ENCODE measurements at places on chromosomes 4 and X. TPM values are rescaled to one million over a fixed set of nuclear protein-coding genes. Genes with fewer than 3 reads are reported as not detected.
A peak's percentile ranks its signal among the peaks of the same experiment; 100 is the strongest.

DNA sequence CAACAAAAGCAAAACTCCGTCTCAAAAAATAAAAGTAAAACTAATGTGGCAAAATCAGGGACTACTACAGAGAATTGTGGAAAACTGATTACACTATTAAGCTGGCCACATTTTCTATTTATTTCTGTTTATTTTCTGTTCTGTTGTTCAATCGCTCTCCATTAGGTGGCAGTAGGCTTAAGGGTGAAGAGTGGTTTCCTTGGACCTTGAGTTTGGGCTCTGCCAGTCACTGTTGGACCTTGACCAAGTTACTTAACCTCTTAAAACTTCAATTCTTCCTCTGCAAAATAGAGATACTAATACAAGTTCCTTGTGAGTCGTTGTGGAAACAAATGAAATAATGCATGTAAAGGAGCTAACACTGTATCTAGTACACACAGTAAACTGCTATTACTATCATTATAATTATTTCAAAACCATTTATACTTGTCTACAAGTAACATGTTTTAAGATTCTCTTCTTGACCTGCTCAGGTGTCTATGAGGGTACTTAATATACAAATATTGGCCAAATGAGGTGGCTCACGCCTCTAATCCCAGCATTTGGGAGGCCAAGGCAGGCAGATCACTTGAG is 15.2 kb downstream of the HSD17B11 start:
- DNase-seq = peak; percentile 91
- no peaks in the 10 kb centered on the region for H3K27me3 ChIP-seq
- no peak overlapping the region for H3K4me3 ChIP-seq
- H3K4me1 ChIP-seq = no peaks in the 10 kb centered on the region

- H3K4me1 ChIP-seq = peaks cover 17% of the 10 kb centered on the region
- DNase-seq = no peak
- no peak overlapping the region for H3K4me3 ChIP-seq
- no peaks in the 10 kb centered on the region for H3K36me3 ChIP-seq
- H3K27ac ChIP-seq = no peak overlapping the region
Observed at GRCh38 chr4:169110633-169111032, 100.6 kb upstream of the CBR4 start.

DNA sequence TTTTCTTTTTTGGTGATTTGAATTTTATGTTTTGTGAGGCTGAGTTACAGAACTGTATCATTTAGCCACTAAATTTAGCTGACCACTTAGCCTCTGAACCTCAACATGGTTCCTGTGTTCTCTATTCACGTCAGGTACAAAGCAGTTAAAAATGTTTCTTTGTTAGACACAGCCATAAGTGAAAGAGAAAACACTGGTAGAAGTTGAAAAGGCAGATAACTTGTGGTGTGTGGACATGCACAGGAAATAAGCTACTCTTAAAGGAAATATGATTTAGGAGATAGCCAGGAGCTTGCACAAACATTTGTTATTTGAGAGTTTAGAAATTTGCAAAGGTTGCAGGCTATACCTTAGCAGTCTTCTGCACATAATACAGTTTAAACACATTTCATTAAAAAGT is 171.0 kb upstream of the RPS6KA3 start:
- no peak overlapping the region for H3K27ac ChIP-seq
- no peak for DNase-seq
- H3K36me3 ChIP-seq = no peaks in the 10 kb centered on the region
- H3K4me1 ChIP-seq = no peaks in the 10 kb centered on the region
- H3K27me3 ChIP-seq = no peaks in the 10 kb centered on the region
- H3K4me3 ChIP-seq = no peak overlapping the region

- DNase-seq = no peak
- H3K4me1 ChIP-seq = peaks cover 19% of the 10 kb centered on the region
- H3K4me3 ChIP-seq = no peak overlapping the region
- no peaks in the 10 kb centered on the region for H3K36me3 ChIP-seq
- H3K27ac ChIP-seq = no peak overlapping the region
- H3K27me3 ChIP-seq = no peaks in the 10 kb centered on the region
Observed at GRCh38 chr4:120796271-120796670, 126.3 kb downstream of the PRDM5 start.

GRCh38 chr4:66252291-66252690 is 582.0 kb upstream of the EPHA5 start:
- H3K4me3 ChIP-seq = no peak overlapping the region
- no peaks in the 10 kb centered on the region for H3K4me1 ChIP-seq
- no peak overlapping the region for H3K27ac ChIP-seq
- H3K27me3 ChIP-seq = no peaks in the 10 kb centered on the region
- H3K36me3 ChIP-seq = no peaks in the 10 kb centered on the region

- no peaks in the 10 kb centered on the region for H3K36me3 ChIP-seq
- no peak for DNase-seq
- H3K4me1 ChIP-seq = no peaks in the 10 kb centered on the region
- H3K27ac ChIP-seq = no peak overlapping the region
- no peak overlapping the region for H3K4me3 ChIP-seq
Observed at GRCh38 chr4:106126062-106126461, 189.9 kb downstream of the TBCK start.

- H3K27me3 ChIP-seq = peaks cover 14% of the 10 kb centered on the region
- H3K36me3 ChIP-seq = peaks cover 9% of the 10 kb centered on the region
- H3K27ac ChIP-seq = peak overlapping the region; percentile 99
- peak; percentile 80 for DNase-seq
Observed at GRCh38 chr4:56909086-56909894, 1.6 kb downstream of the REST start.

DNA sequence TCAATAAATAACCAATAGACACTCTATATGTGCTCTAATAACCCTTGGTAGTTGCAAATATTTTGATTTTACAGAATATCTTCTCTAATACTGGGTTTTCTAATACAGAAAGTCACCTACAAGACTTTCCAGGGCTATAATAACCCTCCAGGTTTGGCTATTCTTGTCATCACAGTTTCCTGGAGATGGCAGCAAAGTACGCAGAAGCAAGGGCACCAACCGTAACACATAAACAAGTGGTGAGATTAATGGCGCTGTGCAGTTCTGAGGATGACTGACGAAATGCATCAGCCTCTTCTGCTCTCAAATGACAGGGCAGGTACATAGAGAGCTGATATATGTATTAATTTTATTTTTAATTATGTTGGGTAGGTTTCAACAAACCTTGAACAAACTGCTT is 122.4 kb downstream of the C4orf33 start:
- no peak overlapping the region for H3K27ac ChIP-seq
- no peaks in the 10 kb centered on the region for H3K4me1 ChIP-seq
- H3K27me3 ChIP-seq = no peaks in the 10 kb centered on the region

GRCh38 chrX:106626789-106627188 is 15.0 kb downstream of the RADX start:
- no peaks in the 10 kb centered on the region for H3K4me1 ChIP-seq
- H3K36me3 ChIP-seq = no peaks in the 10 kb centered on the region
- no peaks in the 10 kb centered on the region for H3K27me3 ChIP-seq
- no peak overlapping the region for H3K27ac ChIP-seq
- no peak overlapping the region for H3K4me3 ChIP-seq

DNA sequence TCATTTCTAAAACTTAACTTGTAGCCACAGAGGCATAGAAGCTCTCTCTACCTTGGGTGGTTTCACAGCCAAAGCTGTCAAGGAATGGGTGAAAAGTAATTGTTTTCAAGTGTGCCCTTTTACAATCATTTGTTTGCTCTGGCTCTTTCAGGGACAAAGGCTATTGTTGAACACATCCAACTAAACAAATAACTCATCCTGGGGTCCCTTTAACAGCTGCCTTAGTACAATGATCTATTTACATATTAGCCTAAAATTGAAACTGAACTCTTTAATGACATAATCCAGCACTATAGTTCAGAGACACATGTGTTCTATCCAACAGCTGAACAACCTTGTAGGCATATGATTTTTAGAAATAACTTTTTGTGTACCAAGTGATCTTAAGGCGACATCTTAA is 3.7 kb downstream of the HHIP start:
- H3K4me1 ChIP-seq = no peaks in the 10 kb centered on the region
- no peak overlapping the region for H3K27ac ChIP-seq
- H3K27me3 ChIP-seq = peaks cover 78% of the 10 kb centered on the region
- H3K4me3 ChIP-seq = no peak overlapping the region
- no peak for DNase-seq

- no peaks in the 10 kb centered on the region for H3K36me3 ChIP-seq
- no peak overlapping the region for H3K27ac ChIP-seq
- no peaks in the 10 kb centered on the region for H3K4me1 ChIP-seq
- H3K27me3 ChIP-seq = no peaks in the 10 kb centered on the region
- no peak for DNase-seq
- no peak overlapping the region for H3K4me3 ChIP-seq
Observed at GRCh38 chrX:129760155-129760554, 19.6 kb upstream of the SASH3 start.

- peak; percentile 86 for DNase-seq
- H3K27me3 ChIP-seq = peaks cover 8% of the 10 kb centered on the region
- H3K27ac ChIP-seq = no peak overlapping the region
- no peak overlapping the region for H3K4me3 ChIP-seq
Observed at GRCh38 chr4:683982-684622, 4.8 kb downstream of the SLC49A3 start.

GRCh38 chr4:133594390-133595207 is 445.5 kb downstream of the PCDH10 start:
- H3K27ac ChIP-seq = no peak overlapping the region
- H3K4me1 ChIP-seq = no peaks in the 10 kb centered on the region
- peak; percentile 72 for DNase-seq
- no peaks in the 10 kb centered on the region for H3K27me3 ChIP-seq
- no peak overlapping the region for H3K4me3 ChIP-seq
- H3K36me3 ChIP-seq = no peaks in the 10 kb centered on the region

GRCh38 chrX:110287605-110288004 is 30.3 kb downstream of the AMMECR1 start:
- H3K4me1 ChIP-seq = no peaks in the 10 kb centered on the region
- H3K27ac ChIP-seq = no peak overlapping the region
- no peaks in the 10 kb centered on the region for H3K27me3 ChIP-seq
- H3K36me3 ChIP-seq = no peaks in the 10 kb centered on the region
- peak; percentile 41 for DNase-seq
- H3K4me3 ChIP-seq = no peak overlapping the region

DNA sequence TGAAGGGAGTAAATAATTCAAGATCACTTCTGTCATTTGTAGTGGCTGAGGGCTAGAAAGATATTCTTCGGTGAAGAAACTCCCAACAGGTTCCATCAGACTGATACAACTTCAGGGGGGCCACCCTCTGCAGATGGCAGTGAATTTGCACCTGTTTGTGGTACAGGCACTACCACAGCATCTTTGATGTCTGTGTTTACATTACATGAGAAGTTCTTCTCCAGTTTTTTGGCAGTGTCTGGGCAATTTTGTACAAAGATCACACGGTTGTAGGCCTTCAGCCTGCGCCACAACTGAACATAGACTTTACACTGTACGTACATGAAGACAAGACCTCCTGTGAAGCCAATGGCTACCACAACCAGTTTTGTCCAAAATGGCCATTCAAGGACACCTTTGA is 34.2 kb downstream of the TMA16 start:
- DNase-seq = no peak
- peaks cover 49% of the 10 kb centered on the region for H3K36me3 ChIP-seq
- no peaks in the 10 kb centered on the region for H3K27me3 ChIP-seq
- no peak overlapping the region for H3K27ac ChIP-seq

DNA sequence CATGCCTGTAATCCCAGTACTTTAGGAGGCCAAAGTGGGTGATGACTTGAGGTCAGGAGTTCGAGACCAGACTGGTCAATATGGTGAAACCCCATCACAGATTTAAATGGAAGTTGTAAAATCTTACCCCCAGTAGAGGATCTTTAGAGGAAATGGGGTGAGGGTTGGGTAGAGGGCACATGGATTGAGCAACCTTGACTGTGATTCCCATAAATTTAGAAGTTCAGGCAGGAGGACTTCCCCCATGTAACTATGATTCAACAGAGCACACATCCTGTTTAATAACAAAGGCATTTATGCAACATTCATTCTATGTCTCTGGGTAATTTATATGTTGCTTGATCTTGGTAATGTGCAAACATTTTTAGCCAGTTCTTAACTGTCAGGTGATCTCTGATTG is 143.1 kb downstream of the RBM47 start:
- H3K36me3 ChIP-seq = no peaks in the 10 kb centered on the region
- no peak overlapping the region for H3K27ac ChIP-seq
- no peaks in the 10 kb centered on the region for H3K27me3 ChIP-seq
- H3K4me1 ChIP-seq = no peaks in the 10 kb centered on the region

- H3K4me1 ChIP-seq = no peaks in the 10 kb centered on the region
- DNase-seq = peak; percentile 49
- no peak overlapping the region for H3K27ac ChIP-seq
- no peaks in the 10 kb centered on the region for H3K36me3 ChIP-seq
- no peak overlapping the region for H3K4me3 ChIP-seq
Observed at GRCh38 chrX:30521440-30522182, 56.0 kb downstream of the TASL start.

DNA sequence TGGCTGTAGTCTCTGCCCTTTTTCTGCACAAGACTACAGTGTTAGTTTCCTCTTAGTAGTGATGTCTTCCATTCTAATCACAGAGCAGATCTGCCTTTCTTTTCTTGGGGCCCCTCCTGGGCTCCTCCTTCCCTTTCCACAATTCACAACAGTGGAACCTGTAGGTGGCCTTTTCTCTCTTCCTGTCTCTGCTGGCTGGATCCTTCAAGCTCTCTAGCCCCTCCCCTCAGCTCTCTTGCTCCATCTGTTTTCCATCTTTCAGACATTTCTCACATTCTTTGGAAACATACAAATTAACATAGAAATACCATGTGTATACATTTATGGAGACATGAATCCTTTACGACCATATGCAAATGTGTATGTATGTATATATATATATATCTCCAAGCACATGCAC is 304 bp upstream of the SPIN2A start:
- no peaks in the 10 kb centered on the region for H3K4me1 ChIP-seq
- H3K4me3 ChIP-seq = peak overlapping the region; percentile 31
- H3K27me3 ChIP-seq = no peaks in the 10 kb centered on the region
- peak; percentile 57 for DNase-seq
- no peaks in the 10 kb centered on the region for H3K36me3 ChIP-seq
- peak overlapping the region; percentile 73 for H3K27ac ChIP-seq

- H3K4me1 ChIP-seq = no peaks in the 10 kb centered on the region
- peak overlapping the region; percentile 81 for H3K27ac ChIP-seq
- no peaks in the 10 kb centered on the region for H3K27me3 ChIP-seq
- peak; percentile 89 for DNase-seq
- peak overlapping the region; percentile 62 for H3K4me3 ChIP-seq
Observed at GRCh38 chrX:49053223-49054072, 5.4 kb upstream of the CCDC120 start.

GRCh38 chr4:133474501-133474900 is 325.4 kb downstream of the PCDH10 start:
- no peaks in the 10 kb centered on the region for H3K27me3 ChIP-seq
- H3K27ac ChIP-seq = no peak overlapping the region
- H3K4me3 ChIP-seq = no peak overlapping the region
- no peak for DNase-seq
- H3K4me1 ChIP-seq = no peaks in the 10 kb centered on the region
- H3K36me3 ChIP-seq = no peaks in the 10 kb centered on the region

CXCL5 gene
- not detected for total RNA-seq

ARSD gene
- total RNA-seq = 32.7 TPM

PLK4 gene
- total RNA-seq = 13.0 TPM

PRRG3 gene
- 4.8 TPM for total RNA-seq

LEF1 gene
- total RNA-seq = 67.2 TPM

ATP1B4 gene
- total RNA-seq = 0.11 TPM

NPY5R gene
- total RNA-seq = 9.7 TPM

C4orf51 gene
- total RNA-seq = not detected

PGRMC1 gene
- 171 TPM for total RNA-seq
